ENCODE measurements at places on chromosomes 2 and 18. TPM values are rescaled to one million over a fixed set of nuclear protein-coding genes. Genes with fewer than 3 reads are reported as not detected.

RFTN2 gene
- 2.3 TPM for polyA plus RNA-seq

TXNDC2 gene
- polyA plus RNA-seq: 0.11 TPM

SLC30A3 gene
- polyA plus RNA-seq: 48.7 TPM

ANKRD30BL gene
- 0.05 TPM for polyA plus RNA-seq

GREB1L gene
- polyA plus RNA-seq: 1.6 TPM

TIGD1 gene
- 4.2 TPM for polyA plus RNA-seq

SPIRE1 gene
- 6.0 TPM for polyA plus RNA-seq

KCNS3 gene
- 23.0 TPM for polyA plus RNA-seq

THSD7B gene
- 0.50 TPM for polyA plus RNA-seq

CROCC2 gene
- not detected for polyA plus RNA-seq

AKAIN1 gene
- polyA plus RNA-seq: not detected

C2orf78 gene
- 0.89 TPM for polyA plus RNA-seq

POTEI gene
- polyA plus RNA-seq: 0.20 TPM

DHRS9 gene
- not detected for polyA plus RNA-seq

TUBA3E gene
- not detected for polyA plus RNA-seq

ZSWIM2 gene
- not detected for polyA plus RNA-seq

SIX2 gene
- 0.47 TPM for polyA plus RNA-seq
